ENCODE measurements at places on chromosomes 7 and 10.

GRCh38 chr7:26265499-26266075 lies 26.1 kb upstream of the SNX10 start:
- DNase-seq, result no peak

DNA sequence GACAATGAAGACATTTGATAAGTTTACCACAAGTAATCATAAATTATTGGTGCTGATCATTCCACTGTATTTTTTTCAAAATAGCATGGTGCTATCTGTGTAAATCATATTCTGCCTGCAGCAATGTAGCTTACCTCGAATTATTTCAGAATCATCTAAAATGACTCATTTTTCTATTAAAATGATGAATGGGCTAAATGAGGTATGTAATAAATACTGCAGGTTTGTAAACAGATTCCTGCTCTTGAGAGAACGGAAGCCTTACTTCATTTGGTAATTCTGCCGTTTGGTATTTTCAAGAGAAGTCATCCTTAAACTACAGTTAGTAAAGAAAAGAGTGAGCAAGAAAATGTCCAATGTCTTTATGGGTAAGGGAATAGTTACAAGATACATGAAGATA lies 115.9 kb downstream of the CHCHD3 start:
- DNase-seq, result no peak

DNA sequence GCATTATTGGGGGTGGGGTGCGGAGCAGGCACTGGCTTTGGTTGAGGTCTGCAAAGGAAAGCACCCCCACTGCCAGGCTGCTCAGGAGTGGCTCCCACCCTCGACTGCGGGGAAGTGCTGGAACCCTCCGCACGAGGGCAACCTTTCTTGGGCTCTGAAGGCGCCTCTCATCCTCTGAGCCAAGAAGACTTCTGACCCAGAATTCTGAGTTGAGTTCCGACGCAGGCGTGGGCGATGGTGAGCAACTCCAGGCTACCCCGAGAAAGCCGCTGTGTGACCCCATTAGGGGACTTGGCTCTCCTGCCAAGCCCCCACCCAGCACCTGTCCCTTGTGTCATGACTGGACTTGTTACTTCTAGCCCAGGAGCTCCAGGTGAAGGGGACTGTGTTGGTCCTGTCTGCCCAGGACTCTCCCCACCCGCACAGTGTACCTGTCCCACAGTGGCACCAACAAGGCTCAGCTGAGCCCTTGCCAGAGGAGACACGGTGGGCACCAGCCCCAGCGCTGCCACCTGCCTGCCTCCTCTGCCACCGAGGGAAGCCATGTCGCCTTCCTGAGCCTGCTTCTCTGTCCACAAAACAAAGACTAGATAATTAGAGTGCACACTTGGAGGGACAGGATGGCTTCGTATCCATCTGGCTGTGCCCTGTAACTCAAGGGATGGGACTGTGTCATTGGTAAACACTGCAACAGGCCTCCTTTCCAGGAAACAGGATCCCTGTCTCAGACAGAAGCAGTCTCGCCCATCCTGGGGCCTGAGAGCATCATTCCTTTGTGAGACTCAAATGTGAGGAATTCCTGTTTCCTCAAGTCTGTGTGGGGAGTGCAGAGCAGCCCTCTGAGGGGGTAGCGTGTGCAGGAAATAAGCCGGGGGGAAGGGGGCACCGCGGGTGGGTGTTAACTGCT lies 128.8 kb downstream of the LHPP start:
- no peak for DNase-seq

DNA sequence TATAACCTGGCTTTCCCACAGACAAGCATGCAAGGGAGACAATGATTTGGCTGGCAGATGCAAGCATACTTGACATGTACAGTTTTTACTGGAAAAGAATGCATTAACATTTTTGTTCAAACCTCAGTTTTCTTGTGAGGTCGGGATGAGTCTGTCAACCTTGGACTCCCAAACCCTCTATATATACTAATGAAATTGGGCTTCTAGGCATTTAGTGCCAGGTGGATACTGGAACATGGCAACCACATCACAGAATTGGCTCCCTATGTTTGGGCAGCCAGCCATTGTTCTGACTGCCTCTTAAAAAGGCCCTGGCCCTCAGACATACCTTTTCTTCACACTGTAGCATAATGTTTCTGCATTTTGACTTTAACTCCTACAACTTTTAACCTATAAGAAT lies 39.1 kb downstream of the CDK6 start:
- DNase-seq, result no peak

GRCh38 chr10:21330628-21331020 lies 194.9 kb downstream of the SKIDA1 start:
- DNase-seq, result no peak

- no peak for DNase-seq
Measured at GRCh38 chr10:35422228-35422627, 85.9 kb downstream of the CCNY start.

GRCh38 chr10:81655986-81656385 lies 219.0 kb upstream of the NRG3 start:
- no peak for DNase-seq

GRCh38 chr10:25102147-25102822 lies 72.5 kb upstream of the GPR158 start:
- no peak for DNase-seq
